Activated CD8-positive, alpha-beta memory T cell treated with anti-CD3 and anti-CD28 coated beads for 4 hours (primary cell): ENCODE measurements at places on chromosomes 2 and 18.

DNA sequence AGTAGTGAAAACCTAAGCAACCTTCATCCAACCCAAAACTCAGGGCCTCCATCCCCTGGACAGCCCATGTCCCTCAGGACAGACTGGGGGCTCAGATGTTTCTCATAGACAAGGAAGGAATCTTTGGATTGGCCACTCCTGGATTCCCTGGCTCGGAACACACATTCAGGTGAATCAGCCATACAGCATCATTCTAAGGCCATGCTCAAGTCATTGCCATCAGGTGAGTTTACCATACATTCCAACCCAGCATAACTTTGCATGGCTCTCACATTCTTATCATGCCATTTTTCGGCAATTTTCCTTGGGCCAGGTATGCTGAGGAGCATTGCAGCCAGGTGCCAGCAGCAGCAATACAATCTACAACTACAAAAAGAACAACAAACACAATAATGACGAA, 34.6 kb upstream of the SERPINE2 start:
- DNase-seq, result no peak

DNA sequence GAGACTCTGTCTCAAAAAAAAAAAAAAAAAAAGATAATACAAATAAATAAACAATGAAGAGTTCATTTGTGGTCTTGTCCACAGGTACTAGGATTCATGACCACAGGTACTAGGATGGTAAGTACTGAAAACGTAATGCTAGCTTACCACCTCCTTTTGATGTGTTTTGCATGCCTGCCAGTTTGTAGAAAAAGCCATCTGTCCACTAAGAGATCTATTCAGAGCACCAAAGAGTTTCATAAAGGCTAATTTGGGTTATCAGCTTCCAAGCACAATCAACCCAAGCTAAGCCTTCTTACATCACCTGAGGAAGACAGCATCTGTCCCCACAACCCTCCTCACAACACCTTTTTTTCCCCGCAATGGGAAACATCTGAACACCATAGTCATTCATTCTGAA, 477.2 kb downstream of the ZEB2 start:
- no peak for DNase-seq

DNA sequence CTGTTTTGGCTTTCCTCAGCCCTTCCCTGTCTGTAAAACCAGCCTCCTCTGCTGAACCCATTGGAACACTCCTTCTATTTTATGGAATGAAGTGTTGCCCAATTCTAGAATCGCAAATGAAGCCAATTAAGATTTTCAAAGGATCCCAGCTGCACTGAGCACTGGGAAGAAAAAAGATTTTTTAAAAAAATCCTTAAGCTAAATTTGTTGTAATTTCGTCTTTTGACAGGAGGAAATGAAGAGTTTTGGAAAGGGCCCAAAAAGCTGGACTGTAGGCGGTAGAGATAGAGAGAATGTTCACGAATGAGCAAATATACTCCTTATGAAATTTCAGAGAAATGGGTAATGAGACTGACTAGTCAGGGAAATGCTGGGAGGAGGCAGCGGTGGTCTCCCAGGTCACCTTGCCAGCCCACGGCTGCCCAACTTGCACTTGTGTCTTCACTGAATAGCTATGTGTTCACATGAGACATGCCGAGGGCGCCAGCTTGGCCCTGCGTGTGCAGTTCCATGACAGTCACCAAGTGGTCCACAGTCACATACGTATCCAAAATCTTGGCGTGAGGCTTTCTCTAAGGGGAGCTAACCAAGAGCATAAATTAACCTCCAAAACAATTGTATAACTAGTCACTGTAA, 69.9 kb downstream of the SGPP2 start:
- DNase-seq, result no peak

DNA sequence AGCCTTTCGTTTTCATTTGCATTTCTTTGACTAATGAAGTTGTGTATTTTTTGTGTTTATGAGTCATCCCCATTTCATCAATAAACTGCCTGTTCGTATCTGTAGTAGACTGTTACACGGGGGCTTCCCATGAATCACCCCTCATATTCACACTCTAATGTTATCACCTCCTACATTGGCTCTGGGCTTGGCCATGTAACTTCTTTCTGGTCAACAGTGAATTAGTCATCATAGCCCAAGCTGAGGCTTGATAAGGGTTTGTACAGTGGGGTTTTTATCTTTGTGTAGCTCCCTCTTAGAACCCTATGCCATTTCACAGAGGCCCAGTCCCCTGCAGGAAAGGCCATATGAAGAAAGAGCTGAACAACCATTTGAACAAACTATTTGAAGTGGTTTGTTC, 151.0 kb downstream of the CCBE1 start:
- no peak for DNase-seq

DNA sequence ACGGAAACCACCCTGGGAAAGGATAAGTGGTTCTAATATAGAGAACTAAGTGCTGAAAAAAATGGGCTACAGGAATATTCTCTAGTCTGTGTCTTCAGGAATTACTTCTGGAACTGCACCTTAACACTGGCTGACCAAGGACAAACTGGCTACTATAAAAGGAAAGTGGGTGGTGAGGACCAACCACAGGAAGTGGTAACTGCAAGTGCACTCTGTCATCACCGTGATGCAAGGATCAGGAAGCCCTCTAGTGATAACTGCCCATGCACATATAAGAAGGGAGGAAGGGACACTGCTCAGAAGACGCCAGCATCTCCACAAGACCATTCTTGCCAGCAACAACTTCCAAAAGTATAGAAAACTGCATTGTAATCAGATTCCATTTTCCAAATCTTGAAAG, 424.4 kb upstream of the RGPD4 start:
- DNase-seq, result no peak

GRCh38 chr2:136334967-136335366, 217.0 kb upstream of the CXCR4 start:
- no peak for DNase-seq

GRCh38 chr2:127829845-127830246, 18.9 kb upstream of the WDR33 start:
- DNase-seq, result peak; percentile 39
